Non-pigmented ciliary epithelial cell (primary cell): ENCODE measurements at places on chromosomes 5 and 9.

DNA sequence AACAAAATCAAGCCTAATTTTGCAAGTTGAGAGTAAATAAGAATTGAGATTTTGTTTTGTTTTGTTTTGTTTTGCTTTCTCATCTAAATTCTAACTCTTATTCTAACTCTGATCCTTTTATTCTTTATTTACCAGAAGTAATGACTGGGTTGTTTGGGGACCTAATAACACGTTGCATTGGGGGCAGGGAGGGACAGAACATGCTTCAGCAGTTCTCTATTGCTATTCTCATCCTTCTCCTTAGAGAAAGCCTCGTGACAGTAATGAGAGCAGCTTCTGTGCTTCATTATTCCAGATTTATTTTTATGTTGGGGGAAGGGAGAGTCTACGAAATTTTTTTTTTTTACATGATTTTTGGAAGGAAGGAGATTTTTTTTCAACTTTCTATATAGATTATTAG, 21.1 kb downstream of the CPEB4 start:
- DNase-seq: no peak

DNA sequence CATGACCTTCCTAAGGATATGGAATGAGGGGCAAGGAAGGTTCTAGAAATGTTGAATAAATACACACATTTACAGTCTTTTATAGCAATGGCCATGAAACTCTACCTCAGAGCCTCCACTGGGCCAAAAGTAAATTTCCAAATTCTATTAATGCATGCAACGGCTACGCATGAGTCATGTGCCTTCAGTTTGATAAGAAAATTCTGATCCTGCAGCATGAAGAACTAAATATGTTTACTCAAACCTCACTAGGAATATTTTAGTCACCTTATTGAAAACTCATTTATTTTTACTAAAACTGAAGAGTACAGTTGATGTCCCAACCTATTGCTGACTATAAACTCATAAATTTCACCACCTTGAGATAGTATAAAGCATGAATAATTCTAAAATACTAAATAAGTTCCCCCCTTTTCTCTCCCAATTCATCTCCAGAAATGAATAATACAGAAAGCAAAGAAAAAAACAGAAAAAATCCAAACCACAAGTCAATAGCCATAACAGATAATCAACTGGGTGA, 92.4 kb downstream of the GNAQ start:
- no peak for DNase-seq

DNA sequence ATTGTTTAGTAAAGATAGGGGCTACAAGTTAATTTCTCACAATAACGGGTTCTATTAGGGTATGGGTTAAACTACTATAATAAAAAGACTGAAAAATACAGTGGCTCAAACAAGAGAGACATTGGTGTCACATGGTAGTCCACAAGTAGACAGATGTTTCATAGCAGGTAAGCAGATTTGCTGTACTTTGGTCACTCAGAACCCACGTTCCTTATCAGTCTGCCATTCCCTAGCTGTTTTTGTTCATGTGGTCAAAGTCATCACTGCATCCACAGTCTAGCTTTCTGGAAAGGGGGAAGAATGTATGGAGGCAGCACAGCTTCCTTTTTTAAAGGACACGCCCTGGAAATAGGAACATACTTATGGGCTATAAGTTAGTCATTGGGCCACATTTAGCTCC, 73.0 kb downstream of the SLC12A2 start:
- no peak for DNase-seq

DNA sequence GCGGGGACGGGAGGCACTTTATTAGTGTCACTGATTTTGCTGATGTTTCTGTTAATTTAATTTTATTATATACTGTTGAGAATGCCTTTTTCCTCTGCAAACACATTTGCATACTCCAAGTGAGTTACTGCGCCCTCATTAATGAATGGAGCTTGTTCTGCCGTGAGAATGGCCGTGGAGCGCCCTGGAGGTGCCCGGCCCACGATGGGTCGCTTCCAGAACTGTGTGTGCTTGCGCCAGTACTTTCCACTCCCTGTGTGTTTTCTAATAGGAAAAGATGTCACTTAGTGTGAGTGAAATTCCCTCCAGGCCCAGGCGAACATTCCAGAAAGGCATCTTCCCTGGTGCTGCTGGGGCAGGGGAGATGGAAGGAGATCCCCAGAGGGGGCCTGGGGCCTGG, 30.1 kb downstream of the NDUFS6 start:
- DNase-seq: no peak

DNA sequence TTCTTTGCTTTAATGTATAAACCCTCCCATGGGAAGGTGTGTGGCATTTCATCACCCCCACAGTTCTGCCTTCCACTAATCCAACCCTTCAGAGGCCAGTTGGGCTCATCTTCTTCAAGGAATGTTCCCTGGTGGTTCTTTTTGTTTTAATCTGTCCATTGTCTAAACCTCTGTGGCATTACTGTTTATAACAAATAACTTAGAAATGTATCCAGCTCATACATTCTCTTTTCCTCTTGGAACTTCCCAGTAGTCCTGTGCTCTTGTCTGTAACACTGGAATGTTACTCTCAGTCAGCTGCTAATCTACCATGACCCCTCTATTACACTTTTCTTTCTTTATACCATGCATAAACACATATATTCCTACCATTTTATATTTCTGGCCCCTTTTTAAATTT, 213.5 kb upstream of the TARS1 start:
- no peak for DNase-seq

GRCh38 chr5:23405316-23406068, 101.9 kb upstream of the PRDM9 start:
- no peak for DNase-seq

DNA sequence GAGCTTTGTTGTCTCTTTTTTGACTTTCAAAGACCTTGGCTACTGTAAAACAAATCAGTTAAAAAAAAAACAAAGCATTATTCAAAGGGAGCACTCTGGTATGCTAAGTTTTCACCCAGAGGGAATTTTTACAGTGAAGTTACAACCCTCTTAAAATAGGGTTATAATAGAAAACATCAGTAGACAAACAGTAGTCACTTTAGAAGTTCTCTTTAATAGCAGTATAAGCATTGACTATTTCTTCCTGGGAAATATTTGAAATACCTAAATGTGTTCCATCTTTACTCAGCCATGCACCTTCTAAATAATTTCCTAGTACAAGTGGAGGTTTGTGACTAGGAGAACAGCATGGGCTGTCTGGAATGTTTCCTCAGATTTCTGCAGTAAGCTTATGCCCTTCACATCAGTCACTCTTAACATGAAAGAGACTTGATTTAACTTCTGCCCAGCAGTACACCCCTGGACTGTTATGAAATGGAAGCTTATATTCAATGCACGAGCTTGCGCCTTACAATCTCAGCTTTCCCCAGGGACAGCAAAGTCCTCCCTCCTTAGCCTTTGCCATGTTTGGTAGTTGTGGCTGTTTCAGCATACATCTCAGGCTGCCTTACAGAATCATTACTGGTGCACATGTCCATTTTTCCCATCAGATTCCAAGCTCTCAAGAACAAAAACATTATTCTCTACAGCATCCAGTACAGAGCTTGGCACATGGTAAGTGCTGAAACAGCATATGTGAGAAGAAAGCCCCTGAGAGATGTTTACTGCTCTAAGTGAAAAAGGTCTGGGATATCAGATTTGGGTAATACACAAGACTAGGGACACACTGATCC, 191.5 kb downstream of the ZNF608 start:
- DNase-seq: no peak

DNA sequence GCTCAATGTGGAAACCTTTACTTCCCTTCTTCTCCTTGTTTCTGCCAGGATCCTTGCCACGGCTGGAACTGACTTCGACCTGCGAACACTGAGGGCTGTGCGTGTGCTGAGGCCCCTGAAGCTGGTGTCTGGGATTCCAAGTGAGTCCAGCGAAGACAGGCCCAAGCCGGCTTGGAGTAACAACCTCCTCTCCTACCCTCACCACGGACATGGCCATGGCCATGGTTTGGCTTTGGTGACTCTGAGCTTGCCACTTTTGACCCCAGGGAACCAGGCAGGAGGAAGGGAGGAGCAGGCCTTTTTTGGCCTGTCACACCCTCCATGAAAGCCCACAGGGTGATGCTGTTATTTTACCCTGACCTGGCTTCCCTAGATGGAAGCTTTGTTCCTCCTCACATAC, 35.5 kb downstream of the CACNA1B start:
- DNase-seq: no peak

- DNase-seq: no peak
These were observed 247.5 kb upstream of the RPS23 start for GRCh38 chr5:82525626-82526025.

DNA sequence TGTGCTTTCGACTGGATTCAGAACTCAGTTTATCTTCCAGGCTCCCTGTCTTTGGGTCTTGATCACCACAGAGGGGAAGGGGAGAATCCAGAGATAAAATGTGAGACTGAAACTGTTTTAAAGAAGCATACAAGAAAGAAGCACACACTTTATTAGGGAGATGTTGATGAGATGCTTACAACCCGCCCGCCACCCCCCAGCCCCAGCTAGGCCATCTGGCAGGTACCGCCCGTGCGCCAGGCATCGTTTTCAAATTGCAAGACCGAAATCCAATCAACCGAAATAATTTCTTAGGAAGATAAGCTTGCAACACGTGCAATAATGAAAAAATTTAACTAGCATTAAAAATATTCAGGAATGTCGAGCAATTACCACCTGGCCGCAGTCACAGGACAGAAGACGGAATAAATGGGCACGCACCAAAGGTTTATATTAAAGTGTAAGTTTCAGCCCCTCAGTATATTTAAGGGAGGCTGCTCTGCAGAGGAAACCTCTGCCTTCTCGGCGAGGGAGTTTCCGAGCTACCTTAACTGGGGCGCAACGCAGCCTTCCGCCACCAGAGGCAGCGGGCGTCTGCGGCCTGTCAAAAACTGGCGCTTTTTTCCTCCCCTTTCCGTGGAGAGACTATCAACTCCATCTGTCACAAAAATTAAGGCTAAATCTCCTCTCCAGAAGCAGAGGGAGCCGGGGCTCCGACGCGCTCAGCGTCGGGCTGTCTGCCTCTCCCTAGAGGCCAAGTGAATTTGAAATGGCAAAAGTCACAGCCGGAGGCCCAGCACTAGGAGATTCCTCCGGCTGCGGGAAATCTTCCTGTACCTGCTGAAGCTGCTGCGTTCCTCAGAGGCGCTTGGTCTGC, 996 bp upstream of the GAS1 start:
- peak; percentile 40 for DNase-seq

DNA sequence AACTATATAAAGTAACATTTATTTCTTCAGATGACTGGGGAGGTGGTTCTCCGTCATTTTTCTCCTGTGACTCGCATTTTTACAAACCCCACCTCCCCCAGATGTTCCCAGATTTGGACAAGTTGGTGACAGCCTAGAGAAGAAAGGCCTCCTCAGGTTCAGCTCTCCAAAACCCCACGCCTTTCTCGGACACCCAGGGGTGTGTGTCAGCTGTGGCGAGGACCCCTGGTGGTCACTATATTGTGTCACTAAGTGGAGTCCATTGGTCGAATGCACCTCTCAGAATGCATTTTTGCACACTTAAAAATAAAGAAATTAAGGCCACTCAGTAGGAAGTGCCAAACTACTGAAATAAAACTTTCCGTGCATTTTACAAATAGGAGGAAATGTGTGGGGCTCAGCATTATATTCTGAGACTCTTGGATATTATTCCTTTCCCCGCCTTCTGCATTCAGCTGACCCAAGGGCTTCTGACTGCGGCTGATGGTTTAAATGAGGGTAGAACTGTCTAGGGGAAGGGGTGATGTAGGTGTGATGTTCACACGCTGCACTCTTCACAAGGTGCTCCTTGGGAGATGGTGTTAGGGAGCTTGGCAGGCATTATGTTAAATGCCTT, 47.6 kb downstream of the ACO1 start:
- no peak for DNase-seq

- DNase-seq: no peak
These were observed 92.9 kb downstream of the ANKRD18A start for GRCh38 chr9:38527503-38527902.

DNA sequence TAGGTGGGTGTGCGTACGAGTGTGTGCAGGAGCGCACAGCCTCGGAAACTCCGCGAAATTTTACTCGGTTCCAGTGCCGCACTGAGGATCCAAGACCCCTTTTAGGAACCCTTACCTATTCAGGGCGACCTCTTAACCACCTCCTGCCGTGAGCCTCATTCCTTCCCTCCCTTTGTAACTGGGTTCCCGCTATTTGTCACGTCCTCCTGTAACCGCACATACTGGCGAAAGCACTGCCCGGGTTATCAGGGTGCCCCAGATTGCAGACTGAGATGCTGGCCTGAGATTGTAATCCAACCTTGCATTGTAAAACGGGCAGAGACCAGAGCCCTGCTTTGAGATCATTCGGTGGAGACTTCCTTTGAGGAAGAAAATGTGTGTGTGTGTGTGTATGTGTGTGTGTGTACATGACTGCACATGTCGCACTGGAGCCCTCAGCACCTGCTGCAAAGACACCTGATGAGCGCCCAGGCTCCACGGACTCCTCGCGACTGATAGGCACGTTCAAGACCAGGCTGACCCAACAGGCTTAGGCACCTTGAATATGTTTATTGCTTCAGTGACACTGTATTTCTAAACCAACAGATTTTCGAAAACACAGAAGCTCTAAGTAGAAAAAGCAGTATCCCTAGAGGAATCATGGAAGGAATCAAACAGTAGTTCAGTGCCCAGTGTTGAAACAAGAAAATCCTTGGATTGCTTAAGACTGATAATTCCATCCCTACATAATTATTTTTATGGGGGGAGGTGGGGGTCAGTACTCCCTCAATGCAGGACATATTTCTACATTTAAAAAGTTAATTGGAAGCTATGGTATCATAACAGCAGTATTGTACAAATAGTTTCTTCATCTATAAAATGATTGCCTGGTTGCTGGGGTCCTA, 86.5 kb upstream of the TNFAIP8 start:
- no peak for DNase-seq

GRCh38 chr9:3850098-3850497, 324.3 kb upstream of the RFX3 start:
- no peak for DNase-seq

DNA sequence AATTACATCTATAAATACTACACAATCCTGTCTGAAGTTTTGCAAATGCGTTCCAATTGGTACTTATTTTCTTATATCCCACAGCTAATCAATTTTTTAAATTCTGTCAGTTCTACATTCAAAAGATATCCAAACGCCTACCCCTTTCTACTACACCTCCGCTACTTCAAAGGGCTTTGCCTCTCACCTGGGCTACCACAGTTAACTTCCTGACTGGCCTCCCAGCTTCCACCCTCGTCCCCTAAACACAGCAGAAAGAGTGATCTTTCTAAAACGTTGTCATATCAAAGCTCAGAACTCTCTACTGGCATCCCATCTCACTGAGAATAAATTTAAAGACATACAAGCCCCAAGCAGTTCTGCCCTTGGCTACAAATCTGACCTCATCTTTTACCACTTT, 32.3 kb upstream of the NIPBL start:
- no peak for DNase-seq

GRCh38 chr9:137277329-137278041, at the start of gene TOR4A:
TOR4A (plus strand) TSS chr9:137277726; CDS start chr9:137278690, 964 bp downstream.
- DNase-seq: no peak

GRCh38 chr9:116155698-116156039, 2.1 kb downstream of the PAPPA start:
- no peak for DNase-seq
